Activated T-cell treated with anti-CD3 and anti-CD28 coated beads for 24 hours (primary cell): ENCODE measurements at places on chromosomes 7 and 10.

DNA sequence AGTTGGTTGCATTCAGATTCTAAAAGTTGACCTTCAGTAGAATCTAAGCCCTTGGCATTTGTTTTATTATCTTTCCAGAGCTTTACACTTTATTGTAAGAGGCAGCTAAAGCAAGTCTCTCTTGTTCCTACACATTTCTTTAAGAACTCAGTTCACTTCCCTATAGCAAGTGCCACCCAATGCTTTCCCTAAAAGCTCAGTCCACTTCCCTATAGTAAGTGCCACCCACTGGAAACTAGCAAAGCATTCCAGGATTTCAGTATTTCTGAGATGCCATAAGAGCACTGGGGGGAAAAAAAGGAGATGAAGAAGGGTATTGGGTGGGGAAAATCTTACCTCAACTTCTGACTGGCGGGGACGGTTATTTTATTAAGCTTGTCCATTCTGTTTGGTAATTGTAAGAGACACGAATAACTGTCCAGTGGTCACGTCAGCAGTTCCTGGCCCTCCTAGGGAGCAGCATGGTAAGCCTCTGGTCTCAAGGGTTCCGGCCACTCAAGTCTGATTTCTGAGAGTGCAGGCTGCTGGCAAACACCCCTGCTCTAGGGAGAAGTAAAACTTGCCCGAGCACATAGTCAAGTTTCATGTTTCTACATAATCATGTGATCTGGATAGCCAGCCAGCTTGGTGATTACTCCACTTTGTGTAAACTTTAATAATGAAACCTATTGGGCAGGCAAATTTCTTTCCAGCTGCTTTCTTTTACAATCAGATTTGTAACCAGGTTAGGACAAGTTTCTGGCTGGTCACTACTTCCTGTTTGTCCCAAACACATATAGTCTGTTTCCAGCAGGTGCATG is at the start of gene BLNK:
BLNK (minus strand) TSS at position 554 of the 800 bp plus-strand sequence; CDS start at position 383, 171 bp downstream.
- DNase-seq, result no peak

GRCh38 chr7:157637216-157637949 is 300.6 kb downstream of the DNAJB6 start:
- DNase-seq, result no peak

- no peak for DNase-seq
Observed at GRCh38 chr7:303884-304573, 14.1 kb downstream of the FOXL3 start.

DNA sequence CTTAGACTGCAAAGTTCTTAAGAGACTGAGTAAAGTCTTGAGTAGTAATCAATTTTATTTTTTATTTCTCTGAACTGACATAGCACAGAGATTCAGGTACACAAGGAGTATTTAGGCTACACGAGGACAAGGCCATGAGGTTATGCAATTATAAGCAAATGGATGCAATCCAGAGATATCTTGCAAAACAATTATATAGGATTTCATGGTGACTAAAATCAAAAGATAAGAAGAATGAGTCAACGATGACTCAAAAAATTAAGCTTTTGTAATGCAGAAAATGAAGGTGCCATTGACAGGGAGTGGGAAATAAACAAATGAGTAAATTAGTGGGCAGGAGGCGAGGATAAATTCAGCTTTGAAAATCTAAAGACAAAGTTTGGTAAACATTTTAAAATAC is 66.7 kb upstream of the MYO3A start:
- no peak for DNase-seq

- DNase-seq, result no peak
Observed at GRCh38 chr10:95818668-95819067, 62.7 kb downstream of the ENTPD1 start.

GRCh38 chr7:54477083-54477482 is 65.1 kb upstream of the VSTM2A start:
- no peak for DNase-seq
